NAMALWA (cell line): ENCODE measurements at places on chromosomes 2 and 18.

DNA sequence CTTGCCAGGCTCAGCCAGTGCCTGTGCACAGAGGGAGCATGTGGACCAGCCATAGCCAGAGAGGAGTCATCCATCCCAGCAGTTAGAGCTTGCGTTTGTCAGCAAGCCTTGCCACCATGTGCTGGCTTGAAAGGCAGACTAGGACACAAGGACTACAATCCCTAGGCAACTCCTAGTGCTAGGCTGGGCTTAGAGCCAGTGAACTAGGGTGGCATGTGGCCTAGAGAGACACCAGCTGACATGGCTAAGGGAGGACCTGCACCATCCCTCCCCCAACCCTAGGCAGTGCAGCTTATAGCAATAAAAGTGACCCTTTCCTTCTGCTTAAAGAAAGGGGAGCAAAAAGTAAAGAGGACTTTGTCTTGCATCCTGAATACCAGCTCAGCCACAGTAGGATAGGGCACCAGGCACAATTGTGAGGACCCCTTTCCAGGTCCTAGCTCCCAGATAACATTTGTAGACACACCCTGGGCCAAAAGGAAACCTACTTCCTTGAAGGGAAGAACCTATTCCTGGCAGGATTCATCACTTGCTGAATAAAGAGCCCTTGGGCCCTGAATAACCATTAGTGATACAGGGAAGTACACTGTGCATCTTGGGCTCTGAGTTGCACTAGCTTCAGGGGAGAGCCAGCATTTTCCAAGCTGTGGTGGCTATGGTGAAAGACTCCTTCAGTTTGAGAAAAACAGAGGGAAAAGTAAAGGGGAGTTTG lies 38.7 kb upstream of the UXS1 start:
- no peak for DNase-seq

GRCh38 chr2:16096962-16097361 lies 156.6 kb downstream of the MYCN start:
- DNase-seq, result no peak

GRCh38 chr18:36688020-36688965 lies 140.5 kb downstream of the TPGS2 start:
- peak; percentile 83 for DNase-seq

DNA sequence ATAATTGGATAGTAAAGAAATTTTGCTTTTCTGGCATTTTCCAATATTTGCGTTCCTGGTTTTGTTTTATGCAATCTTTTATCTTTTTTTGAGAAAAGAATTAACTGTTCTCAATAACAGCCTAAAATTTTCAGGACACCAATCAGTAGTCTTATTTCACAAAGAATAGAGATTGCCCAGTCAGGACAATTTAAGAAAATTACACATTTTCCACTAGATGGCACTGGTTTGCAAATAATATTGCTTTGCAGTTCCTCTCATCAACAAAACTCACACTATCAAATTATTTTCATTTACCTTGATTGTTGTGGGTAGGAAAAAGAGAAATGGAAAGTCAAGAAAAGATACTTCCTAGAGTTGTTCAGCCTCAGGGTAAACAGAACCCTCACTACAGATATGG lies 2.4 kb upstream of the RBM45 start:
- peak; percentile 74 for DNase-seq

DNA sequence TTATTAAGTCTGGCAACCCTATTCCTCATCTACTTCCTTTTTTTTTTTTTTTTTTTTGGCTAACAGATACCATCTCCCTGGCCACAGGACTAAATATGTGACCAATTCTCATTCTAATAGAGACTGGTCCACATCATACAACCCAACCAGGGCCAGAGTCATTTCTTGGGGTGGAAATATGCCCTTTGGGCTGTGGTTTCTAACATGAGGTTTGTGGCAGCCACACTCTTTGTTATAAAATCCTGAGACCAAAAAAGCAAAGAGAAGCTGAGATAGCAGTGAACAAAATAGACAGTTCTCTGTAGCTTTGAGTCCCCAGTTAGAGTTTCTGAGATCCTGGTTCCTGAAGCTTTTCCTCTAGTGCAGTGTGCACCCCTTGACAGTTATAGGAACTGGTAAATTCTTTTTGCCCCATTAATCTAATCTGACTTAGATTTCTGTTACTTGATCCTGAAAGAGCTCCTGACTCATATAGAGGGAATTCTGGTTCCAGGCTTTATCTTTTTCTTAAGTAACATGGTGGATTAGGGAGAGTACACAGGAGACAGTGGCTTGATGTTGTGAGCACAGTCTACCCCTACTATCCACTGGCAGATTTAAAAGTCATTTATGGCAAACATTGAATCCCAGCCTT lies 86.8 kb downstream of the MAIP1 start:
- DNase-seq, result no peak

GRCh38 chr2:105129722-105130232 lies 91.9 kb downstream of the MRPS9 start:
- DNase-seq, result no peak

DNA sequence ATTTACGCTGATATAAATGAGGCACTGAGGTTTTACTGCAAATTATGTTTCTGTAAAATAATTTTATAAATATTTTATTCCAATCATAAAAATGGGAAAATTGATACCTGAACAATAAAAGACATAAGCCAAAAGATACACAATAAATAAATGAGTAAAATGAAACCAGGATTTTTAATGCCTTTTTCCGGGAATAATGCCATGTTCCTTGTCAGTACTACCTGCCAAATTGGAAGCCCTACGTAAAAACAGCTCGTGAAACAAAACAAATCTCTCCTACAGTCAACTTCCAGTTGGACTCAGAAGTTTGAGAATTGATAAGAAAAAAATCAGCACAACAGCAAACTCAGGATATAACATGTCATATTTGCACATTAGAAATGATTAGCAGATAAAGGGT lies 18.0 kb downstream of the GALNT3 start:
- no peak for DNase-seq

DNA sequence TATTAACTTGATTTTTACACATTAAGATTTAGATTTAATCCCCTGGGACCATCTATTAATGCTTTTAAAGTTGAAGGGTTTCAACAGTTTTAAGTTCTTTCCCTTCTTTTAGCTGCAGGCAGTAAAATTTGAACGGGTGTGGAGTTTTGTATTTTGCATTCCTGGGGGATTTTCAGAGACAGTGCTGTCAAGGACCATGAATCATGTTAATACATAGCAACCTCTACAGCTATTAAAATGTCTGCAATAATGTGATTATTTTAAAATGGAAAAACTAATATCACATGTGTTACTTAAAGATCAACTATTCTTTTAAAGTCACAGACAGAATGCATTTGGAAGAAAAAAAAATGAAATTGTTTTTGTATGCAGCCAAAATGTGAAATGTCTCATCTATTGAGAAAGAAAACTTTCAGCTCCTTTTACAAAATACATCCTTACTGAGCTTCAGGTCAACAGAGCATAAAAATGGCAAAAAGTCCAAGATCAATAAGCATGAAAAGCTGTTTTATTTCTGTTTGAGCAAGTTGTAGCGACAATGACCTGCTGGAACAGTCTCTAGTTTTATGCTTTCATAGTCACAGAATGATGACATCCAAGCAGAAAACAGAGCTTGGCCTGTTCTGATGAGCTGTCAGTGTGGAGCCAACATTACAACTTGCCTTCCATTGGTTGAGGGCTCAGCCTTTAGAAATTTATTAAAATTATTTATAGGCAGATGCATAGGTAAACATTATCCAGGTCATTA lies 21.6 kb upstream of the ZNF521 start:
- DNase-seq, result no peak

DNA sequence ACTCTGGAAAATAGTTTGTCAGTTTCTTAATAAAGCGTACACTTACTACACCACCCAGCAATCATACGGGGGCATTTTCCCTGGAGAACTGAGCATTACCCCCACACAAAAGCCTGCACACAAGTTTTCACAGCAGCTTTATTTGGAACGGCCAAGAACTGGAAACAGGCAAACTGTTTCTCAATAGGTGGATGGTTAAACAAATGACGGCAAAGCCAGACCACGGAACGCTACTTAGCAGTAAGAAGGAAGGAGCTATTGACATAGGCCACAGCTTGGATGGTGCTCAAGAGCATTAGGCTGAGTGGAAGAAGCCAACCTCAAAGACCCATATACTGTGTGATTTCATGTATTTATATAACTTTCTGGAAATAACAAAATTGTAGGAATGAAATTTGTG lies 9.0 kb downstream of the MALL start:
- DNase-seq, result no peak

DNA sequence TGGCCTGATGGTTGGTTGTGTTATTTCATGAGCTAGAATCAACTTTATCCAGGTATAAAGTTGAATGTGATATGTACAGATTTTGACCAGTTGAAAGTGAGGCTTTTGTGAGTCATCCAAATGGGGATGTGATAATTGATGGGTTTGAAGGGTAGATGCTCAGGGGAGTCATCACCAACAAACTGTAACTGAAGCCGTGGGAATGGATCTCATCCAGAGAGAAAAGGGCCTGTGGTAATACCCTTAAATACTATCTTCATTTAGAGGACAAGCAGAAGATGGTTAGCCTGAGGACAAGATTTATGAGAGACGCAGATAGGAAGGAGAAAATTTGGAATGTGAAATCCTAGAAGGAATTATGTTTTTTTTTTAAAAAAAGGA lies 90.5 kb upstream of the MYO3B start:
- DNase-seq, result no peak

GRCh38 chr2:208542465-208543041 lies 136.0 kb downstream of the PTH2R start:
- DNase-seq, result no peak

DNA sequence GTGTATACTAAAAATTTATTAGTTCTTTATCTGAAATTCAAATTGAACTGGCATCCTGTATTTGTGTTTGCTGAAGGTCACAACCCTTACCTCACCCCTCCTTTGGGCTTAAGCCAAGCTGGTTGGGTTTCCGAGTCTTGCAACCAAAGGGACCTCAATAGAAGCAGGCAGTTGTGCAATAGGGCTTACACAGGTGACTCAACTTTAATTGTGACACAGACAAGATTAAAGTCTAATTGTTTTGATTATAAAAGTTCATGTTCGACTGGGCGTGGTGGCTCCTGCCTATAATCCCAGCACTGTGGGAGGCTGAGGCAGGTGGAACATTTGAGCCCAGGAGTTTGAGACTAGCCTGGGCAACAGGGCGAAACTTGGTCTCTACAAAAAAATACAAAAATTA lies 71.5 kb downstream of the RAB31 start:
- DNase-seq, result no peak

- DNase-seq, result no peak
These were observed 9.4 kb upstream of the CRYBA2 start for GRCh38 chr2:219002395-219003266.

- no peak for DNase-seq
These were observed 698.5 kb downstream of the NR4A2 start for GRCh38 chr2:155633887-155634570.

- no peak for DNase-seq
These were observed 10.6 kb downstream of the ADD2 start for GRCh38 chr2:70757360-70757759.

DNA sequence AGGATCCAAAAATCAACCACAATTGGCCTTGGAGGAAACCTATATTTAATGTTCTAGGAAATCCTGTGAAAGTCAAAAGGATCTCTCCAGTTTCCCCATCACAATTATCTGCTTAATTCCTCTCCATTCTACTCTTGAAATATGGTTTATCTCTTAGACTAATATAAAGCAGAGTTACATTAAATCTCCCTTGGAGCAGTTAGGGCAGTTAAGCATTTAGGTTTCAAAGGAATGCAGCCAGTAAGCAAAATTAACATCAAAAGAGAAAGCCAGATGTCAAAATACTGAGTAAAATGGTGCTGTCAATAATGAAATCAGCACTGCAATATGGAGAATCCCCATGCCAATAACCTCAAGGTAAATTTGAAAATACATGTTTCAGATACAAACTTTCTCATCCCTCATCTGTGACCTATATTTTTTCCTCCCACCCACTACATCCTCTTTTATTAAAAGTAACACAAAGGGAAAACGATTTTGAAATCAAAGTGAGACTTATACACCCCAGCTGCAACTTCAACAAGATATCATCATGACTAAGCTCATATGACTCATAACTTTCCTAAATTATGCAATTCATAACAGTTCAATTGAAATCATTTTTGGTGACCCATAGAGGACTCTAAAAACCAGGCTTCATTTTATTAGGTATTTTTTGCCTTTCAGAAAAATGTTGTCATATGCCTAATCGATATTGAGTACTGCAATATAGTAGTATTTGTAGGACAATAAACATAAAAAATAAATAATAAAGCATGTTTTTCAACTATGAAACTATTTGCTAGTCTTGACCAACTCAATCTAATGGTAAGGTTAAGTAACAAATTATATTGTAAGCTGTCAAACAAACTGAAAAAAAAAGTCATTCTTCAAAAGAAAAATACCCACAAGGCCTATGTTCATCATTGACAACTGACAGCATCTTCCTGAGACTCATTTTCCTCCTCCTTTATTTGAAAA lies 3.1 kb downstream of the ADAM17 start:
- DNase-seq, result peak; percentile 52

- no peak for DNase-seq
These were observed 354.0 kb downstream of the CCDC85A start for GRCh38 chr2:56537756-56538155.

DNA sequence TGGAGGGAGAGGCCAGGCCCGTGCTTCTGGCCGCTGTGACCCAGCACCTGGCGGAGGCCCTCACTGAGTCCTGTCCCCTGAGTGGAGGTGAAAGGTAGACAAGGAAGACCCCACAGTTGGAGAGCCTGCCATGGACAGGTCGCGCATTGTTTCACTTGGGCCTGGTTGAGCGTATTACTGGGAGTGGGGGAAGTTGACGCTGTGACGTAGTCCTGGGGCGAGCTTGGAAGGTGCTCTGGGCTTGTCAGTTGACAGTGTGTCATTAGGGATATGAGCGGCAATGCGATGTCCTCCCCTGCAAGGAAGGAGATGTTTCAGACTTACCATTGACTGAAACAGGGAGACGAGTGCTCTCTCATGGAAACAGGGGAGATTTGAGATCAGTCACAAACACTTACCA lies 127.1 kb downstream of the SH3RF3 start:
- no peak for DNase-seq

DNA sequence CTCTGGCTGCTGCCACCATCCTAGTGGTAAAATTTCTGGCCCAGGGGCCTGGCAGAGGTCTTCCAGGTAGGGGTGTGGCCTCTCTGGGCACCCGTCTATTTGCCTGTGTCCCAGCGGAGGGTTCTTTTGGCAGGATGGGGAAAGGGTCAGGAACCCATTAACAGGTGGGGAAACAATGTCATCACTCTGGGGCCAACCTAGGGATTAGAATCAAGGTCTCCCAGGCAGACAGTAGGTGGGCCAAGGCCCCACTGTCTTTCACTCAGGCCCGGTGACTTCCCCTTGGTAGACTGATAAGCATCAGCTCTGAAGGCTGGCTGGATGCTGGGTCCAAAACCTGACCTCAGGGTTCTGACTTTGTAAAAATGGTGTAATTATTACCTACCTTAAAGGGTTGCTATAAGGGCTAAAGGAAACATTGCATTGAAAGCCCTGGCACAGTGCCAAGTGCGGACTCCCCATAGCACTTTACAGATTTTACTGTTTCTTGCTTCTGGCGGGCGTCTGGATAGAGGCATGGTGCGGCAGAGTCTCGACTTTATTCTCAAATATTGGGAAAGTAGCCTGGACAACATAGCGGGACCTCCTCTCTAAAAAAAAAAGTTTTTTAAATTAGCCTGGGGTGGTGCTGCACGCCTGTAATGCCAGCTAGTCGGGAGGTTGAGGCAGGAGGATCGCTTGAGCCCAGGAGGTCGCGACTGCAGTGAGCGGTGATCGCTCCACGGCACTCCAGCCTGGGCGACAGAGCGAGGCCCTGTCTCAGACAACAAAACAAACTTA lies 2.2 kb downstream of the LBX2 start:
- no peak for DNase-seq
